Transverse colon (tissue), 4 donors: ENCODE measurements at places on chromosomes 7 and 10. TPM values are rescaled to one million over a fixed set of nuclear protein-coding genes. Genes with fewer than 3 reads are reported as not detected.

The EVX1 gene
- 17.2 TPM for total RNA-seq

GRCh38 chr7:48742079-48742798 lies 182.1 kb upstream of the CDC14C start:
- DNase-seq = no peak

- DNase-seq = peak; percentile 35
Observed at GRCh38 chr7:192701-193480, 520 bp downstream of the FAM20C start.

The CALHM1 gene
- total RNA-seq = not detected

The RNF148 gene
- total RNA-seq = 1.6 TPM

- DNase-seq = no peak
Observed at GRCh38 chr10:110910138-110910537, 8.8 kb downstream of the BBIP1 start.

The CCL24 gene
- total RNA-seq = 1.8 TPM

DNA sequence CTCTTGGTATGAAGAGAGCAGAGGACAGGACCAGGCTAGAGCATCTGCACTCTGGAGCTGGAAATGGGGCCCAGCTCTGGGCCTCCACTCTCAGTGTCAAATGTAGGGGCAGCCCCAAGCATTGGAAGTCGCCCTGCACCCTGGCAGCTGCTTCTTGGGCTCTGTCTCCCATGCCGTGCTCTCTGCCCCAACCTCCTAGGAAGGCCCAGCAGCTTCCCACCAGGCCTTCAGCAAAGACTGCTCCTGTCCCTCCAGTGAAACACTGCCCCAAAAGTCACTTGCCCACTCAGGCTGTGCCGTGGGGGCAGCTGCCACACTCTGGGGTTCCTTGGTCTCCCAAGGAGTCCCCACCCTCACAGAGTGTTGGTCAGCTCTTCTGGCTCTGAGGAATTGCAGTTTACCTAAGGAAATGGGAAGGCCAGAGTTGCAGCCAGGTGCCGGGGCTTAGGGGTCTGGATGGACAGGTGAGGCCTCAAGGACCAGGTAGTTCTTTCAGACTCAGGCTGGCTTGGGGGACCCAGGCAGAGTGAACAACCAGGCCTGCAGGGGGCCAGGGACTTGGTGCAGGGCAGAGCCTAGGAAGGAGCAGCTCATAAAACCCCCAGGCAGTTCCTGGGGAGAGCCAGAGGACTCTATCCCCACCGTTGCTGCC lies 9.4 kb upstream of the OPN4 start:
- DNase-seq = no peak

GRCh38 chr10:27997865-27998177 lies 1.1 kb downstream of the ODAD2 start:
- no peak for DNase-seq

The ACSM6 gene
- total RNA-seq = not detected

- no peak for DNase-seq
Observed at GRCh38 chr7:48170506-48170905, 752 bp upstream of the ABCA13 start.

- no peak for DNase-seq
Observed at GRCh38 chr10:88754287-88754686, 5.5 kb upstream of the LIPN start.

DNA sequence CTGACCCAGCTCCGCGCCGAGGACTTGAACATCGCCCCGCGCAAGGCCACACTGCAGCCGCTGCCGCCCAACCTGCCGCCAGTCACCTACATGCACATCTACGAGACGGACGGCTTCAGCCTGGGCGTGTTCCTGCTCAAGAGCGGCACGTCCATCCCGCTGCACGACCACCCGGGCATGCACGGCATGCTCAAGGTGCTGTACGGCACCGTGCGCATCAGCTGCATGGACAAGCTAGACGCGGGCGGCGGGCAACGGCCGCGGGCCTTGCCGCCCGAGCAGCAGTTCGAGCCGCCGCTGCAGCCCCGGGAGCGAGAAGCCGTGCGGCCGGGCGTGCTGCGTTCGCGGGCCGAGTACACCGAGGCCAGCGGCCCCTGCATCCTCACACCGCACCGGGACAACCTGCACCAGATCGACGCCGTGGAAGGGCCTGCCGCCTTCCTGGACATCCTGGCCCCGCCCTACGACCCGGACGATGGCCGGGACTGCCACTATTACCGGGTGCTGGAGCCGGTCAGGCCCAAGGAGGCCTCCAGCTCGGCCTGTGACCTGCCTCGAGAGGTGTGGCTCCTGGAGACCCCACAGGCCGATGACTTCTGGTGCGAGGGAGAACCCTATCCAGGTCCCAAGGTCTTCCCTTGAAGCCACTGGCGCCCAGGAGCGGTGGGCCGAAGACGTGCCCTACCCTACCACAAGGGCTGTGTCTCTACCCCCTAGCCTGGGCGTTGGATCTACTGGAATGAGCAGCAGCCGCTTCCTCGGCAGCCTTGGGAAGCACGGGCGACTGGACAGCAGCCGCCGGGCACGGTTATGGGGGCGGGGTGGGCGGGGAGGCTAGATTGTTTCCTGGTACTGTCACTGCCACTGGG lies 945 bp downstream of the ADO start:
- peak; percentile 56 for DNase-seq

DNA sequence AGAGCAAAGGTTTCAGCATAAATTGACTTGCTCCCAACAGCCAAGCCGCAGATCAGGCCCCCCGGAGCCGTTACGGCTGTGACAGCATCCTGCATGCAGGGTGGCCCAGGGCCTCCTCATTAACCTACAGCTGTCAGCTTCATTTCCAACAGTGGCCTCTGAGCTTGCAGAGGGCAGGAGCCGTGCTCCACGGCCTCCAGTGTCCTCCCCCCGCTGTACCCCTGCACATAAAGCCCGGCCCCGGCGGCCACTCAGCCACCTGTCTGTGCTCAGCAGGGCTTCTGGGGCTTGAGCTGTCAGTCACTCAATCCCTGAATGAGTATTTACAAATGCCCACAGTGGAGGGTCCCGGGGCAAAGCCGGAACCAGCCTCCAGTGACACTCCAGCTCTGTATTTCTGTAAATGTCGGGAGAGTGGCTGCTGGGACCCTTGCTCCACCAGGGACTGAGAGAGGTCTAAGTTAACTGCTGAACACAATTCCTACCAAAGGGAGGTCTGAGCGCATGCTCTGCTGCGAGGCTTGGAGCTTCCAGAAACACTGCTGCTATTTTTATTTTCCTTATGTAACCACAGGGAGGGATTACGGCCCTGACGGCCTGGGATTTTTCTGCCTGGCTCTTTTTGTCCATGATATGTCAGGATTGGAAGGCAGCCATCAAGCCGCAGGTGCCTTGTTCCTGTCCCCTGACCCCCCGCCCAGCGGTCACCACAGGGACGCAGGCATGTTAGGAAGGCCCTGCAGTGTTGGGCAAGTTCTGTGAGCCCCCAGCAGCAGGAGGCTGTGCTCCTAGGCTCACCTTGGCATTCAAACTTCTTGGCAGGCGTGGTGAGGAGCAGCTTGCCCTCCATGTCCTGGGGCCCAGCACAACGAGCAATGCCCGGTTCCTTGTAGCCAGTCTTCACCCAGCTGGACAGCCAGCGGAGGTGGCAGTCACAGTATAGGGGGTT lies 165.0 kb downstream of the SLIT1 start:
- DNase-seq = no peak

GRCh38 chr10:558891-559766 lies 130.3 kb downstream of the DIP2C start:
- DNase-seq = no peak

DNA sequence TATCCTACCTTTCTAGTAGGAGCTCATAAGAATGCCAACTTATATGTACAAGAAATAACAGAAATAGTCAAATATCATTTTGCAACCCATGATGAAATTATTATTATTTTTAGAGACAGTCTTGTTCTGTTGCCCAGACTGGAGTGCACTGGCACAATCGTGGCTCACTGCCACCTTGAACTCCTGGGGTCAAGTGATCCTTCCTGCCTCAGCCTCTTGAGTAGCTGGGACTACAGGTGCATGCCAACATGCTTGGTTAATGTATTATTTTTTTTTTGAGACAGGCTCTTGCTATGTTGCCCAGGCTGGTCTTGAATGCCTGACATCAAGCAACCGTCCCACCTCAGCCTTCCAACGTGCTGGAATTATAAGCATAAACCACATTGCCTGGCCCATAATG lies 44.8 kb downstream of the TNPO3 start:
- no peak for DNase-seq

GRCh38 chr7:285731-286130 lies 4.2 kb upstream of the FOXL3 start:
- peak; percentile 42 for DNase-seq

- no peak for DNase-seq
Observed at GRCh38 chr7:132536654-132537395, 39.4 kb downstream of the PLXNA4 start.

DNA sequence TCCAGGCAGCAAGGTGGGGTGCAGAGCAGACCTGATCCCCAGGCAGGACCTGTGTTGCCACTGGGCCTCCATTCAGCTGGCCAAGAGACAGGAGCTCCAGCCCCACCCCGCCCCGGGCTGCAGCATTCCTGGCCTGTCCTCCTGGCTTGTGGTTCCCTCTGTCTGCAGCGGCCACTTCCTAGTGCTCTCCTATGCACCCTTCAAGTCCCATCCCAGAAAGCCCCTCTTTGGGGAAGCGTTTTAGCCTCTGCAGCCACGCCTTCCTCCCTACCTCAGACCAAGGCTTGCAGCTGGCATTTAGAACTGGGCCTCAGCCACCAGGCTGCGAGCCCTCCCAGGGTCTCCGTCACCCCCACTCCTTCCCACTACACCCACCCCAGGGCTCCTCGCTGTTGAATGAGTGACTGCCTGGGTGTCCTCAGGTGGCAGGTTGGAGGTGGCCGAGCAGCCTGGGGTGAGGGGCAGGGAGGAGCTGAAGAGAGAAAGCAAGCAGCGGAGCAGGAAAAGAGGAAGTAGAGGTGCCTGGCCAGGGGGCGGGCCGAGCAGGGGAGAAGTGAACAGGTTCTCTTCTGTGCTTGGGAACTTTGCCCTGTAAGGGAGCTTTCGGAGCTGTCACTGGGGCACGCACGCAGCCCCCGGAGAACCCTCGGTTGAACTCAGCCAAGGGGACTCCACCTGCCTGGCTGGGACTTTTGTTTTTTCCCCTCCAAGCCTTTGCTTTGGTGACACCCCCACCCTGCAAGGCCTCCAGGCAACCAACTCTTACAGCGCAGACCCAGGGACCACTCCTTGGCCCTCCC lies 109.1 kb upstream of the TNRC18 start:
- peak; percentile 89 for DNase-seq

DNA sequence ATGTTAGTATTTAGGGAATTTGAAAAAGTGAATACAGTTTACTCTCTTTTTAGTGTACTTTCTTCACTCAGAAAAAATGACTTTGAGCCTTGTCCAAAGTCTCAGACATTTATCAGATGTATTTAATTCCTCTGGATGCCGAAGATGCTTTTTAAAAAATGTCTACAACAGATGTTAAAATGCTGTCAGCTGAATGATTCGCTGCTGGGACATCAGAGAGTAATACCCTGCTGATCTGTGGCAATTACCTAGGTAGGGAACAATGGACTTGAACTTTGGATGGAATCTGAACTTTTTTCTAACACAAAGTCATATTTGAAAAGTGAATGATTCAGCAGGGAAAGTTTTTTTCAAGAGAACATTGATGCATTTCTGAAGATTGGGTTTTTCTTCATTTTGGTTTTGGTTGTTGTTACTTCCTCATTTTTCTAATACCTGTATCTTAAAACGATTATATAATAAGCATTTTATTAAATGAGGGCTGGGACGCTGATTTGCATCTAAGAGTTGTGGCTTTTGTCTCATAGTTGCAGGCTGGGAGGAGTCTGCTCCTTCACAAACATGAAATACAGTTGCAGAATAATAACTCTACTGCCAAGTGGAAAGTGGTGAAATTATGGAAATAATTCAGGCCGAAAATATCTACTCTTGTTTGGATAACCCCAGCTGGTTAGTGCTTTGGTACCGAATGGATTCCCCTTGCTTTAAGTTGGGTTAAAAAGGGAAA lies 98.0 kb downstream of the SPAG6 start:
- no peak for DNase-seq

DNA sequence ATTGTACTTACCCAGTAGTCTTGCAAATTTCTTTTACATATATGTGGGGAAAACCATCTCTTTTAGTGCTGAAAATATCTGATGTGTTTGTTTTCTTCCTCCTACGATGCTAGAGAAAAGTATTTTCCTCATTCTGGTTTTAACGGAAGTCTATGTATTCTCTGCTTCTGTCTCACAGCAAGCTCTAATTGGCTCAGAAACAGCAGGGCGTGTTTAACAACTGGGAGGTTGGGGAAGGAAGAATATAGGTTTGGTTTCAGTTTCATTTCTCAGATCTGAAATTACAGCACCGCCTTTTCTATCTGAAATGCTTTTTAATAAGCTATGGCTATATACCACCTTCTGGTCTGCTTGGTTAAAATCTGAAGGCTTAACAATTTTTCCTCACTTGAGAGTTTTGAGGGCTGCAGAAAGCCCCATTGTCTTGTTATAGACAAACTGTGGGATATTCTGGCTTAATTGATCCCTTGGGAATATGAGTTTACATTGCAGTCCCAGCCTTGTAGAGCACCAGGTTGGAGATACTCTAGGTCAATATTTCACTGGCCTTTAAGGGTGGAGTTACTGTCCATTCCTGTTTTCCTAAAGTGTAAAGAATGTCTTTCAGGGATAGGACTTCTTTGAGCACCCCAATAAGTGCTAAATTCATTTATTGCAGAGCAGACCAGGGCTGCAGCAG lies at the start of gene SAMD9:
SAMD9 (minus strand) TSS at position 128 of the 679 bp plus-strand sequence. CDS start 11,882 bp downstream, outside the sequence.
- DNase-seq = peak; percentile 63

DNA sequence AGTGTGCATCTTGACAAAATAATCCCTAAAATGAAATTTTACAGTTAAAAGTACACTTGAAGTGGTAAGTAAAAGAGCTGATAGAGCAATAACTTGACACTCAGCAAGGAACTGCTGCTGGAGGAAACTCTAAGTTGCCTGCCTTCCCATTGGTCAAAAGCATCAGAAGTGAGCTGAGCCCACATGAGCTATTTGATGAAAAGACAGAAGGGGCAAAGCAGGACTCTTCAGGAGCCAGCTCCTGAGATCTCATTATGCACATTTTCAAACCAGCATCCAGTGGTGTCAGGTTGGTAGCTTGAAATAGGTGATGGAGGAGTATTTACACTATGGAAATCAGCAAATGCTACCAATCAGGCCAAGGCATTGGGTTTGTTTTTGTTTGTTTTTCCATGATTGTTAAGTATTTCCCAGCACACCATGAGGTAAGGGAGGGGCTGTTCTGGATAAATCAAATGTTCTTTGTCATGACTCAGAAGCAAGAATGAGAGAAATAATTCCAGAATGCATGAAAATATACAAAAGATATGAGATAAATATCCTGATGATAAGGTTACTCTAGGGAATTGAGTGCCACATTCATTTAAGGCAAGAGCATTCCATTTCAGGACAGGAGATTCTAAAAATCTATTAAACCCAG lies 316.6 kb downstream of the SNX13 start:
- no peak for DNase-seq

The LRRN3 gene
- 0.32 TPM for total RNA-seq

- no peak for DNase-seq
Observed at GRCh38 chr7:21996641-21997040, 50.9 kb upstream of the CDCA7L start.

- peak; percentile 28 for DNase-seq
Observed at GRCh38 chr7:73715648-73716317, 3.7 kb downstream of the STX1A start.

The MMP21 gene
- not detected for total RNA-seq
